ENCODE measurements at places on chromosomes 16 and 17.

GRCh38 chr17:64240261-64240740, 22.8 kb downstream of the TEX2 start:
- no peak for DNase-seq

DNA sequence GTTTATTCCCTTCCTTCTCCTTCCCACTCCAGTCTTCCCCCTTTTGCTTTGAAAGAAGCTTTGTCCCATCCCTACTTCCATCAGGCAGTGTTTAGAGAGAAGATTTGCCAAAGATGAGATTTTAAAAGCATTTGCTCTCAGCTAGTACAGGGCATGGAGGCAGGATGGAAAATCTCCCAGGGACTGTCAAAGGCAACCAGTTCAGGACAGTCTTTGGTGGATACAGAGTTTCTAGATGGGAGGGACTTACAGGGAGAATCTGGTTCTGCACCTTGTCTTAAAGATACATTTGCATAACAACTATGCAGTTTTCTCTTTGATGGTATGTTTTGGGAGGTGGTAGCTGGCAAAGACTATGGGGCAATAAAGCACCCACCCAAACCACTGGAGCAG, 26.2 kb downstream of the CHD9 start:
- DNase-seq = no peak

DNA sequence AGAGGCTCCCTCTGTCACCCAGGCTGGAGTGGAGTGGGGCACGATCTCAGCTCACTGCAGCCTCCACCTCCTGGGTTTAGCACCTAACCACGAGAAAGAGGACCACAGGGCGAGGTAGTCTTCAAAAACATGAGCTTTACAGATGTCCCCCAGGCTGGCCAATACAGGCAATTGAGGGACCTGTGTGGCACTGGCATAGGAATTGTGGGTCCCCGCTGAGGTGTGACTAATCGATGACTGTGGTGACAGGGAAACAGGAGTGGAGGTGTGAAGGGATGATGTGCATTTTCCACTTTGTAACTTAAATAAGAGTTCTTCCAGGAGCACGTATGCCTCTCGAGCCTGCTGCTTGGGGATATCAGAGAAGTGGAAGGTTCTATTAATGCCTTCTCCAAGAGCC, 12.6 kb upstream of the ARHGAP17 start:
- no peak for DNase-seq

GRCh38 chr16:51500306-51500705, 349.2 kb upstream of the SALL1 start:
- DNase-seq = no peak

DNA sequence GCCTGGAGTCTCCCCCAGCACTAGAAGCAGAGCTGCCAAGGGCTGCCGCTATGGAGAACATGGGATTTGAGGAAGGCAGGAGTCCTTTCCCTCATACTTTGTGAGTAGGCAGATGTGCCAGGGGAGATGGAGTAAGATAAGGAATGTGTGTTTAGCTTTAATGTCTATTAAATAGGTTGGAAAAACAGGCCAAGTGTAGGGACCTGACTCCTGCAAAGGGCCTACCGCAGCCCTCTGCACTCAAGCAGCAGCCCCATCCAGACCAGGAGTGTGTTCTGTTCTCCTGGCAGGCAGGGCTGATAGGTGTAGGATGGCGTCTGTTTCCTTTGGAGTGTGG, 1.8 kb upstream of the MIF4GD start:
- DNase-seq = no peak

DNA sequence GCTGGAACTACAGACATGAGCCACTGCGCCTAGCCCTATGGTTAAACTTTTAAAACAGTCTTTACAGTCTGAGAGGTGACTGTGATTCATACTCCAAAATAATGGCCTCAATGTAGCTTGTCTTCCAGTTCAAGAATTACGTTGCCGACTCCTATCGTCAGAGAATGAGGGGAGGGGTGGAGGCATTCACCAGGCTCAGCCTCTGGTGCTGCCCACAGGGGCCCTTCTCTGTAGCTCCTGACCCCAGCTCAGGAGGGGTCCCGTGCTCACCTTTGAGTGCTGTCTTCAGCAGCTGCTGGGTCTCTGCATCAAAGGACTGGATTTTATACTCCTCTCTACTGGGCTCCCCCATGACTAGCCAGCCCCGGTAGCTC, 1.2 kb downstream of the MIF4GD start:
- peak; percentile 49 for DNase-seq

DNA sequence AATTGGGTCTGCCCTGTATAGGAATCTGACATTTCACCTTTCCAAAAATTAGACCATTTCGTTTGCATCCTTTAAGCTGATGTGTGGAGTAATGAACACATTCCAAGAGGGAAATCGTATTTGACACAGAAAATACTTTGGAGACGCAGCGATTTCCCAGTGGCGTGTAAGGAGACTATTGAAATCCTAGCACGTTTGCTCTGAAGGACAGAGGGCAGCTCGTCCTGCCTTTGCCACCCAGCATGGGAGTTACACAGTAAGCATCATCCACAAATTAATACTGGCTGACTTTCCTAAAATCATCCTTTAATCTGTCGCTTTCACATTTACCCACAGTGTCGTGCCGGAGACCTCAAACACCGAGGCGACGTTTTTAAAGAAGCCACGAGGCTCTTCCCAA, 925.9 kb upstream of the EEF2KMT start:
- no peak for DNase-seq

GRCh38 chr16:85536411-85537330, 76.5 kb upstream of the GSE1 start:
- DNase-seq = no peak

- no peak for DNase-seq
Measured at GRCh38 chr17:69870091-69870530, 204.9 kb upstream of the KCNJ16 start.

DNA sequence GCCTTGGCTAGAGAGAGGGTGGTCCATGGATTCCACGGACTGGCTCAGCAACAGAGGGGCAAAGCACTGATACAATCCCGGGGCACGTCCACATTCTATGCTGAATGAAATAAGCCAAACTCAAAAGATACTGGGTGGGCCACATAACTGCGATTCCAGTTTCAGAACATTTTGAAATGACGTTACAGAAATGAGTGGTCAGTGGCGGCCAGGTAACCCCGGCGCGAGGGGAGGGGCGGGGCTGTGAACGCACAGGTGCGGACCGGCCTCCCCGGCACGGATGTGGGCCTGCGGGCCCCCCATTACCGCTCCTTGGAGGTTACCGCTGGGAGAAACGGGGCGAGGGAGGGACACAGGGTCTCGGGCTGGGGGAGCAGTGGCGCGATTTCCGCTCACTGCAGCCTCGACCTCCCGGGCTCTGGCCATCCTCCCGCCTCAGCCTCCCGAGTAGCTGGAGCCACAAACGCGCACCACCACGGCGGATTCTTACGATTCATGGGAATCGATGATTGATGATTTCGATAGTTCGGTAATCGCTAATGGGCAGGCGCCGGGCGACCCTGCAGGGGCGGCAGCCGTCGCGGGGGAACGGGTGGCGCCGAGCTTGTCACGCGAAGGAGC, 559 bp downstream of the MVD start:
- DNase-seq = no peak

DNA sequence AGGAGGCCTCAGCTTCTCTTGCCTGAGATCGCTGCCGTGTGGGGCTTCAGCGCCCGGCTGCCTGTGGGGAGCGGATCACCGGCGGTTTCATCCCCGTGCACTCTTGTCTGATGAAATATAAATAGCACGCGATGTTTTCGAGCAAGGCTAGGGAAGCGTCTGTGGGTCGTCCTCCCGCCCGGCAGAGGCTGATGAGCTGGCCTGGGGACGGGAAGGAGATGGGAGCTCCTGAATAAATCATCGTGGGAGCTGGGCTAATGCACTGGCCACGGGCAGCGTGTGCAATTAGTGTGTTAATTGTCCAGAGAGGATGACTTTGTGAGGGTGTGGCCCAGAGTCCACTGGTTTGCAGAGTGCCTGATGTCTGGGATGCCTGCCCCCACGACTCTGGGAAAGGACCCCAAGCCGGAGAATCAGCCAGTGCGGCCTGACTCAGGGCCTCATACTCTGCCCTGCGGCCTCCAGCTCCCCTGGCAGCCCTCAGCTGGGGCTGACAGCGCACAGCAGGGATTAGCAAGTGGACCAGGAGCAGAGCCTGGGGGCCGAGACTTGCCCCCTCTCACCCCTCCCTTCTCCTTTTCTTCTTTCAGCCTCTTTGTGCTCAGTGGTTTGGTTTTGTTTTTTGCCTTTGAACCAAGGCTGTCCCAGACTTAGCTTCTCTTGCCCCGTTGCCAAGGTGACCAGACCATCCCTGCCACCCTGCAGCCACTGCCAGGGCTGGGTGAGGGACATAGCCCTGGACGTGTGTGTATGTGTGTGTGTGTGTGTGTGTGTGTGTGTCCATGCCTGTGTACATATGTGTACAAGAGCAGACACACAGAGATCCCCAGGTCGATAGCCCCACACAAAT, 21.4 kb downstream of the KCNJ12 start:
- DNase-seq = no peak

DNA sequence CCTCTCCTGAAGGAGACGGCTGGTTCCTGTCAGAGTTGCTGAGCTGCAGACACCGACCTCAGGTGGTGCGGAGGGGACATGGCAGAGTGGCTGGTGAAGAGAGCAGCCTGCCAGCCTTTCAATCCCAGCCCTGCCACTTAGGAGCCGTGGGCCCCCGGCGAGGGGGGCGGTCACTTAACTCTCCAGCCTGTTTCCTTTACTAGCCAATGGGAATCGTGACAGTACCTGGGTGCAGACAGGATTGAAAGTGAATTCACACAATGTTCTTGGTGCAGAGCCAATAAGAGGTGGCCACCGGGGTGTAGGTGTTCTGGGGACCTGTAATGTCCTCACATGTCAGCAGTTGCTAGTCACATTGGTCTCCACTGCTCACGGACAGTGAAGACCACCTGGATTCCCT, 13.5 kb downstream of the ACE start:
- DNase-seq = no peak

- no peak for DNase-seq
Measured at GRCh38 chr17:40530531-40530994, 29.1 kb upstream of the TNS4 start.

GRCh38 chr17:19487024-19487600, 46.5 kb upstream of the SLC47A1 start:
- no peak for DNase-seq

GRCh38 chr16:49856672-49857330, 889 bp upstream of the ZNF423 start:
- peak; percentile 67 for DNase-seq

GRCh38 chr16:15581127-15581815, 61.7 kb downstream of the MARF1 start:
- DNase-seq = peak; percentile 11

DNA sequence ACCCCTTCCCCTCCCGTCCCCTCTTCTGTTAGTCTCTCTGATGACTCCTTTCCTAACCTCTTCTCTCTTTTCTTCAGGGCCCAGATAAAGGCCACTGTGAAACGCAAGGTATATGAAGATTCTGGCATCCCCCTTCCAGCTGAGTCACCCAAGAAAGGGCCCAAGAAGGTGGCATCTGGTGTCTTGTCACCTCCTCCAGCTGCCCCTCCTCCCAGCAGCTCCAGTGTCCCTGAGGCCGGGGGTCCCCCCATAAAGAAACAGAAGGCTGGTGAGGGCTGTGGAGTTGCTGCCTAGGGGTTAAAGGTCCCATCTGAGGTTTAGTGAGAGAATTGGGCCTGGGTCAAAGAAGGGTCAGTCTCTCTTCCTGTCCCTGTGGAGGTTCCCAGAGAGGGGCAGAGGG, 4.0 kb downstream of the RNASEK start:
- no peak for DNase-seq

DNA sequence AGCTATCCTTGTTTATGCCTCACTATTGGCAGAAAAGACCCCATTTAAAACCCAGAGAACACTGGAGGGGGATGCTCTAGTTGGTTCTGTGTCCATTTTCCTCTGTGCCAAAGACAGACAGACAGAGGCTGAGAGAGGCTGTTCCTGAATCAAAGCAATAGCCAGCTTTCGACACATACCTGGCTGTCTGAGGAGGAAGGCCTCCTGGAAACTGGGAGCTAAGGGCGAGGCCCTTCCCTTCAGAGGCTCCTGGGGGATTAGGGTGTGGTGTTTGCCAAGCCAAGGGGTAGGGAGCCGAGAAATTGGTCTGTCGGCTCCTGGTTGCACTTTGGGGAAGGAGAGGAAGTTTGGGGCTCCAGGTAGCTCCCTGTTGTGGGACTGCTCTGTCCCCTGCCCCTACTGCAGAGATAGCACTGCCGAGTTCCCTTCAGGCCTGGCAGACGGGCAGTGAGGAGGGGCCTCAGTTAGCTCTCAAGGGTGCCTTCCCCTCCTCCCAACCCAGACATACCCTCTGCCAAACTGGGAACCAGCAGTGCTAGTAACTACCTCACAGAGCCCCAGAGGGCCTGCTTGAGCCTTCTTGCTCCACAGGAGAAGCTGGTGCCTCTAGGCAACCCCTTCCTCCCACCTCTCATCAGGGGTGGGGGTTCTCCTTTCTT, 56.1 kb downstream of the IGF2BP1 start:
- DNase-seq = no peak

- peak; percentile 69 for DNase-seq
Measured at GRCh38 chr17:27296428-27296979, 2.6 kb downstream of the WSB1 start.

DNA sequence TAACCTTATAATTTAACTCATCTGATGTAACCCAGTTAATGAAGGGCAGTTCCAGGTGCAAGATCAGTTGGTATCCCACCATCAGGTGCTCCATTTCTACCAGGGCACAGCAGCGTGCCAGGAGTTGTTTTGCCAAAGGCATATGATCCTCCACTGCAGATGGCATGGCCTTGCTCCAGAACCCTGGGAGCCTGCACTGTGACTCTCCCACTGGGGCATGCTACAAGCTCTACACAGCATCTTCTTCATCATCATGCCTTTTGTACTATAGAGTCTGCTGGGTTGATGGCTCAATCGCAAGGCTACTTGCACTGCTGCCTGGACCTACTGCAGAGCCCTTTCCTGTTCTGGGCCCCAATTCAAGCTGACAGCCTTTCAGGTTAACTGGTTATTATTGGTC, 11.3 kb upstream of the MAPT start:
- DNase-seq = no peak

- no peak for DNase-seq
Measured at GRCh38 chr16:85029981-85030401, 2.4 kb downstream of the KIAA0513 start.

DNA sequence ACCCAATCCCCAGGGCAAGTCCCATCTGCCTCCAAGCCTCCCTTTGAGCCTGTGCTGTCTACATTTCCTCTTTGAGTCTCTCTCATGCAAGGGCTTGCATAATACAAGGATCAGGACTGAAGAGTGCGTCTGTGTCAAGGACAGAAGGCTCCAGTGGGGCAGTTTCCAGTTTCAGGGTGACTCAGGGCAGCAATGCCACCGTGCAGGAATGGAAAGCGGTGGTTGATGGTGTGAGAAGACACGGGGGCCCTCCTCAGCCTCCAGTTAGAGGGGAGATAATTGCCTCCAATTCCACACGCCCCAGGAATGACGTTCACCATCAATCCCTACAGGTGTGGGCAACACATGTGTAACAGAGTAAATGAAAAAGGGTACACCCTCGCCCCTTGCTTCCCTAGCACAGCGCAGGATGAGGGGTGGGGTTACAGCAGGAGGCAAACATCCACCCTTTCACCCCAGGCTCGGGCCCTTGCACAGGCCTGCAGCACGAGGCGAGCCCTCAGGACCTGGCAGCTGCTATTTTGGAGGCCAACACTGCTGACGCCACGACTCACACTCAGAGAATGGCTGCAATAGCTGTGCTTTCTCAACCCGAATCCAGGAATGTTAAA, 24.8 kb upstream of the SLC25A19 start:
- DNase-seq = no peak
